ENCODE measurements at places on chromosomes 12 and 14.
A peak's percentile ranks its signal among the peaks of the same experiment; 100 is the strongest.

GRCh38 chr12:112868459-112869041, 38.2 kb upstream of the OAS1 start:
- DNase-seq, result no peak

GRCh38 chr14:53409969-53410368, 256.8 kb upstream of the DDHD1 start:
- peak; percentile 54 for DNase-seq

GRCh38 chr12:78865516-78865915, 942 bp downstream of the SYT1 start:
- no peak for DNase-seq

DNA sequence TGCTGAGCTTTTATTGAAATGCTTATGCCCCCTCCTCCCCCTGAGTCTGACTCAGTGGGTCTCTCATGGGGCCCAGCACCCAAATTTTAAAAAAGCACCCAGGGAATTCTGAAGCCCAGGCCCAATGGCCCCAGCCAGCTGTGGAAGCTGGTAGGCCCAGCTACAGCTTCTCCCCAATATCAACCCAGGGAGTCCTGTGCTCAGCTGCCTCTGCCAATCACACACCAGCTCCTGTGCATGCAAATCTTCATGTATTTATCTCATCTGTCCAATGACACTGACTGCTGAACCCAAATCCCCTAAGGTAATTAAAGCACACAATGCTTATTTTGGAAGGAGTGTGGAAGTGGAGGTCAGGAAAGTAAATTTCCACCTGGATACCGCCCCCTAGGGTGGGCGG, 76.3 kb downstream of the CCDC88C start:
- no peak for DNase-seq

DNA sequence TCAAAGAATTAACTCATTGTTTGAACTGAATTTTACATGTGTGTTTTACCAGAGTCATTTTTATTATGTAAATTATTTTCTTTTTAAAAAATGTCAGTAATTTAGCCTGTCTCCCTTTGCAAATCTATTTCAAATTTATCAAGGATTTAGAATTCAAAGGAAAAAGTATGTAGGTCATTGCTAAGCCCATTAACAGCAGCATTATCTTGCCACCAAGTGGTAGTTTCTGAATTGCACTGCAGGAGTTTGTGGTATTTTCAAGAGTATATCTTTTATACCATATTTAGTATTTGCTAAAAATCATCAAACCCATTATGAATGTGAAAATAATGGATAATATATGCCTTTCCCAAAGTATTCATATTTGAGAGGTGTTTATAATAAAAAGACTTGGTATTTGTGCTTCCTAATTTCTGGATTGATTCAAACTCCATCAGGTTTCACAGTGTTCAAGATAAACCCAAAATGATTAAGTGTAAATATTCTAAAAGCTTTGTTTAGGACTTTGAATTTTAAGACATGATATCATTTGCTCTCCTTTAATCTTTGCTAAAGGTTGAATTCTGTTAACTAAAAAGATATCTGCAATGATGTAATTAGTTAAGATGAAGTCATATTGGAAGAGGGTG, 711.4 kb downstream of the FSCB start:
- DNase-seq, result no peak

DNA sequence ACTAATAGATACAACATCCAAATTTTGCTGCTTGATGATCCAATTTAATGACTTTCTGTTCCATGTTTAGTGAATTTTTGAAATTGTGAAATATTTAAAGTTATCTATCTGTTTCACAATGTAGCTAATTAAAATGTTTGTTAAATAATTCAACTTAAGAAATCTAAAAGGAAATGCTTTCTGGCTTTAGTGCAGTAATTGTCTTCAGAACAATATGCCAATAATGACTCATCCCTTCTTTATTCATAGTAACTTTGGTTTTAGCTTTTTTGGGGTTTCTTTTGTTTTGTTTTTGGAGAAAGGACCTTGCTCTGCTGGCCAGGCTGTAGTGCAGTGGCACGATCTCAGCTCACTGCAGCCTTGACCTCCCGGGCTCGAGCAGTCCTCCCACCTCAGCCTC, 479.2 kb upstream of the RGS6 start:
- DNase-seq, result no peak

GRCh38 chr12:21627924-21628323, 23.3 kb upstream of the GYS2 start:
- DNase-seq, result no peak

- peak; percentile 9 for DNase-seq
These were observed 9.5 kb downstream of the PPP1CC start for GRCh38 chr12:110733089-110733715.

- DNase-seq, result no peak
These were observed 33.6 kb upstream of the MAP3K9 start for GRCh38 chr14:70842851-70843462.

DNA sequence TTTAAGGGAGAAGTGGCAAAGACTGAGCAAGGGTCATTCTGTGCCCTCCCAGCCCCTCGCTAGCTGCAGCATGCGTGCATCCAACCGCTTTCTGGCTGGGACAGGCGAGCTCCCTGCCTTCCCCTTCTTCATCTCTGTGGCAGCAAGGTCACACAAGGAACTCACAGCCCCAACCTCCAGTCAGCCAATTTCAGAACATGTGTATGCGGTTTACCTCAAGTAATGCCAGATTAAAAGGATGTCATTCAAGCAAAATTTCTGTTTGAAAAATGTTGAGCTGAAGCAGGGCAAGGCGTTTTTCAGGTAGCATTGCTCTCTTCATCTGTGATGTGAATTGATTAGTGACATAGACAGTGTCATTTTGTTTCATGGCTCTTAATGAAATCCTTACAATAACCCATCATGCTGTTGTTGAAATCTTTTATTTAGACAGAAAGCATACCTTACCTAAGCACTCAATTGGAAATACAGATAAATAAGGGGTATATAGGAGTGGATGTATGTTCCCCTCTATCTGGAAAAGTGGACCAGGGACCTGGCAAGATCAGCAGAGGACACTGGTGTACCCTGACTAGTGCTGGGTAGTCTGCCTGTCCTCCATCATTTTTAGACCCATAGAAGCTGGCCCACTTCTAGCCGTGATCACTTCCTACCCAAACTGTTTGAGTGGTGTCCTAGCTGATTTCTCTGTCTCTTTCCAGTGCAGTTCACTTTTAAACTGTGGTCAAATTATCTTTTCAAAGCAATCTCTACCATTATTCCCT, 82.8 kb upstream of the NEDD1 start:
- DNase-seq, result no peak

DNA sequence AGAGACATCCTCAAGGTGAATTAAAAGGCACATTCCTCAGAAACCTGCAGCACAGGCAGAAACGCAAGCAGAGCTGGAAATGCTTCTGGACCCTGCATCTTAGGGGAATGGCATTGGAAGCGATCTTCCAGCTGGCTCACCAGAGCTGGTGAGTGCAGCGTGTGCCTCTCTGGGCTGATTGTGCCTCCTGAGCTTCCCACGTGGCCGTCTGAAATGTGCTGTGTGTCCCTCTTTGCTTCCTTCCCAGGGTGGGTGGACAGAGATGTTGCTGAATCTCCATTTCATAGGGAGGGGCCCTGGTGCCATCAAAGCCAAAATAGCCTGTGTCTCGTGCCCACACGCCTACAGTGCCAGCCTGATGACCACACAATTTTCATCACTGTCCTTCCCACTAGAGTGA, 34.3 kb upstream of the TMEM132D start:
- no peak for DNase-seq

DNA sequence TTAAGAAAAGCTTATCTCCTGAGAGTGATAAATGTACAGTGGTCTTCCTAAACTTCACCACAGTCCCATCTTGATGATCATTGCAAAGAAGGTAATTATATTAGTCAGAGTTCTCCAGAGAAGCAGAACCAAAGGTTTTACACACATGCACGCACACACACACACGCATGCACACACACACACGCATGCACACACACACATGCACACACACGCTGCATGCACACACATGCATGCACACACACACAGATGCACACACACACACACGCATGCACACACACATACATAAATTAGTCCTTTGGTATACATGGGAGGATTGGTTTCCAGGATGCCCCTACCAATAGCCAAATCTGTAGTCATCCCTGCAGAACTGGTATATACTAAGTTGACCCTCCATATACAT, 580 bp downstream of the OR4E2 start:
- no peak for DNase-seq

DNA sequence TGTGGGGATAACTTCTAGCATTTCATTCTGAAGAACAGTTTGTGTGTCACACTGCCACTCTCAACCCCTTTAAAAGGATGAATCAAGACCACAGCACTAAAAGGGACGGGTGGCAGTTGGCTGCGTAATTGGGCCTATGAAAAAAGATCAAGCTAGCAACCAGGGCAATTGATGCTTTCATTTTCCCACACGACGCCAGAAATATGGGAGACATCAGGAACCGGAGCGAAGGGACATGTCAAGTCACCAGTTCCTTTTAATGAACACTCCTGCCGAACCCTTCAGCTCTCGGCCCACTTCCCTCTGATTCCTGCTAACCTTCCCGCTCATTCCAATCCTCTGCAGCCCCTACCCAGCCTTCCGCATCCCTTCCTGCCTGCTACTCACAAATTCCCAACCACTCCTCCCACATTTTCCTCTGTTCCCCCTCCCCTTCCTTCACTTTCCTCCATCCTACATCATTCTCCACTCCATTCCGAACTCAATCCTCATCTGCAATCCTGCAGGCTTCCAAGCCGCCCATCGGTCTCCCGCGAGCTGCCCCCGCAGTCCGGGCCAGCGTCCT, 753 bp downstream of the CSRNP2 start:
- peak; percentile 34 for DNase-seq

DNA sequence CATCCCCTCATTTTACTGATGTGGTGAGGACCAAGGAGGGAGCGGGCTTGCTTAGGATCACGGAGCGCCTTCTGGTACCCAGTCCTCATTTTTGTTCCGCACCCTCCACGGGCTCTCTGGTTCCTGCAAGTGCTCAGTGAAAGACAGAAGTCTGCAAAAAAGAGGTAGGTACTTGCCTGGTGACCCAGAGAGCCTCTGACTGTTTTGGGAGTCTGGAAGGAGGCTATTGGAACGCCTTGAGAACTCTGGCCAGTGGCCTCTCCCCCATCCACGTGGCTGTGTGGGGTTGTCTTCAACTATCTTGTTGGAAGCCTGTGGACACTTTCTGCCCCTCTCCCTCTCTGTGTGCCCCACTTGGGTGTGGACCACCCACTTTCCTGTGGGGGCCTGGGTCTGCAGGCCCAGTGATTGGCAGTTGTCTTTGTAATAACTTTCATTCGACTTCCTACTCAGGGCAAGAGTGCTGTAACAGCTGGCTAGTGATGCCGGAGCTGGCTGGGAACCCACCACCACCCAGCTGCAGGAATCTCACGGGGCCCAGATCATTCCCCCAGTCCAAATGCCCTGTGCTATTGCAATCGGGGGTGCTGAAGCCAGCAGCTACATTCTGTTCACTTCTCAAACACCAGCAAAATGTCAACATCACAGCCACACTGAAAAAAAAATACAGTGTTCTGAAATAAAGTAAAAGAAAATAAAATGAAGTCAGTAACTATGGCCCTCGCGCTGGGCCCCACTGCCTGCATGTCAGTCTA, 122.8 kb downstream of the PRMT8 start:
- DNase-seq, result no peak

DNA sequence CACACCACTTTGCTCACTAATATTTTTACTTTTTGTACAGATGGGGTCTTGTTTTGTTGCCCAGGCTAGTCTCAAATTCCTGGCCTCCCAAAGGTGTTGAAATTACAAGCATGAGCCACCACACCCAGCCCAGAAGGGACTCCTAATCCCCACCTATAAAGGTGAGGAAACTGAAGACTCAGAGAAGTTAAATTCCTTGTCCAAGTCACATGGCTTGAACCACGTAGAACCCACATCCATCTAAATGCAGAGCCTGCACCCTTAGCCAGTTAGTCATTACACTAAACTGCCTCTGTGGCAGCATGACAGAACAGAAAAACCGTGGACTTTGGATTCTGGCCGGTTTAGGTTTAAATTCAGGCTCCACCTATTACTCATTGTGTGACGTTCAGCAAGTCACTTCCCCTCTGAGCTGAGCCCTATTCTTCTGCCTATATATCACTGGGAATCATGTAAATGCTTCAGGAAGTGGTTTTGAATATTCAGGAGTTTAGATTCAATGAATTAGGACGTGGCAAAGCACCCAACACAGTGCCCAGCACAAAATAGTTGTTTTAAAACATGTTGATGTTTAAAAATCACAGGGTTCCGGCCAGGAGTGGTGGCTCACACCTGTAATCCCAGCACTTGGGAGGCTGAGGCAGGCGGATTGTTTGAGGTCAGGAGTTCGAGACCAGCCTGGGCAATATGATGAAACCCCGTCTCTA, 3.0 kb upstream of the CORO1C start:
- peak; percentile 94 for DNase-seq

- no peak for DNase-seq
These were observed 47.6 kb downstream of the PTPN21 start for GRCh38 chr14:88507208-88507607.

DNA sequence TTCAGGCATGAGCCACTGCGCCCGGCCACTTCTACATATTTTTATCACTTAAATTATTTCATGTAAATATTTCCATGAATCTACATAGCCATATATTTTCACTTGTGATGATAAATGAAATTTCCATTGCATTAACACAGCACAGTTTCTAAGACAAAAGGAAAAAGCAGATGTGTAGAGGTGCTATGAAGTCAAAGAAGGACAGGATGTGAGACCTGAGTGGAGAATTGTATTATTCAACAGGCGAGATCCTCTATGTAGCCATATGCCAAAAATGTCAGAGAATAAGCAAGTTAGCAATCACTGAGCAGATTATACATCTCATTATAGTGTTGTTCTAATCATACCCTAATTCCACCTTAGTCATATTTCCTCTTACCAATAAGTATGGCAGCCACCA, 38.1 kb downstream of the ATF7 start:
- no peak for DNase-seq

GRCh38 chr12:104567832-104568486, 111.2 kb downstream of the CHST11 start:
- no peak for DNase-seq

- no peak for DNase-seq
These were observed 86.2 kb downstream of the C12orf50 start for GRCh38 chr12:87943023-87943422.

DNA sequence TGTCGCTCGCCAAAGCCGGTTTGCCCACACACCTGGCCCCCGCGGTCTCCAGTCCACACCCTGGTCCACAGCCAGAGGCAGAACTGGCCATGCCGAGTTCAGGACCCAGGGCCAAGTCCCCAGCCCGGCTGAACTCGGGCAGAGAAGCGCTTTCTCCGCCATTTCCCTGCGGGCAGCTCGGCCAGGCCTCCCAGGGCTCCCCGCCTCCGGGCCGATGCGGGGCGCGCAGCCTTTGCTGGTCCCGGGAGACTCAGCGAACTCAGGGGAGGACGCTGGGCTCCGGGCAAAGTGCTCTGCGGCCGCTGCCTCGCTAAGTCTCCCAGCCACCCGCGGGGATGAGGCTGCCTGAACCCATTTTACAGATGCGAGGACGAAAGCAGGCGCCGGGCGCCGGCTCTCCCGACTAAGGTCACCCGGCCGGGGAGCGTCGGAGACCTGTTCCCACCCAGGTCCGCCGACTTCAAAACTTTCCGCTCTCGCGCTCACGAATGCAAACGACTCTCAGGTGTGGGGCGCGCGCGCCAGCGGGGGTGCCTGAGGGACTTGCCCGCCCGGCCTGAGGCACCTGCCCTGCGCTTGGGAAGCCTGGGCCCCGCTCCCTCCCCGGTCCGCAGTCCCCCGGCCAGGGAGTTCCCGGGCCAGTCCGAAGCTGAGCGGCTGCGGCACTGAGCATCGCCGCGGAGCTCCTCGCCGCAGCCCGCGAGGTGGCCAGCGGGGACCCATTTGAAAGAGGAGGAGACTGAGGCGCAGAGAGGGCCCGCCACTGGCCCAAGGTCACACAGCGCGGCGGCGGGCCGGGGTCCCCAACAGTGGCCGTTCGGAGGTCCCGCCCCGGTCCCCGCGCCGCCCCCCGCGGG, 627 bp downstream of the TESC start:
- no peak for DNase-seq

- DNase-seq, result no peak
These were observed 475.6 kb downstream of the MED13L start for GRCh38 chr12:115801871-115802270.
